Urinary bladder (tissue), 4 donors: ENCODE measurements at places on chromosomes 1 and 21. TPM values are rescaled to one million over a fixed set of nuclear protein-coding genes. Genes with fewer than 3 reads are reported as not detected.

- DNase-seq, result no peak
These were observed at the start of gene GFI1 for GRCh38 chr1:92486251-92487077. Gene GFI1 (minus strand): TSS chr1:92486925. CDS start chr1:92483487, 3,438 bp downstream.

DNA sequence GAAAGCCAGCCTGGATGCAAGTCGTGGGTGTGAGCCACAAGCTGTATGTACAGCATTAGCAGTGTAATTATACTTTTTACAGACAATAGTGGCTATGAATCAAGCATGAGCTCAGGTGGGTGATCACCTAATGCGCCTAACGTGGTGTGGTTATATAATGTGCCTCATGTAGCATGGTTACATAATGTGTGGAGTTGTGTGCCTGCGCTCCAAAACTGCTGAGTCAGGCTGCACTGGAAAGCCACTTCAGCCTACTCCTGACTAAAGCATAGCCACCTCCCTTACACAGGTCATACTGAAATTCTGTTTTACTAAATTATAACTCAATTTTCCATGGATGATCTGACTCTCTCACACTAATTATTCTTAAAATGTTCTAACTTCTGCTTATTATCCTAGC is 69.8 kb downstream of the KCNT2 start:
- no peak for DNase-seq

GRCh38 chr1:171188388-171189266 is 3.5 kb downstream of the FMO2 start:
- DNase-seq, result no peak

GRCh38 chr1:200856716-200857357 is 15.9 kb upstream of the GPR25 start:
- peak; percentile 43 for DNase-seq

DNA sequence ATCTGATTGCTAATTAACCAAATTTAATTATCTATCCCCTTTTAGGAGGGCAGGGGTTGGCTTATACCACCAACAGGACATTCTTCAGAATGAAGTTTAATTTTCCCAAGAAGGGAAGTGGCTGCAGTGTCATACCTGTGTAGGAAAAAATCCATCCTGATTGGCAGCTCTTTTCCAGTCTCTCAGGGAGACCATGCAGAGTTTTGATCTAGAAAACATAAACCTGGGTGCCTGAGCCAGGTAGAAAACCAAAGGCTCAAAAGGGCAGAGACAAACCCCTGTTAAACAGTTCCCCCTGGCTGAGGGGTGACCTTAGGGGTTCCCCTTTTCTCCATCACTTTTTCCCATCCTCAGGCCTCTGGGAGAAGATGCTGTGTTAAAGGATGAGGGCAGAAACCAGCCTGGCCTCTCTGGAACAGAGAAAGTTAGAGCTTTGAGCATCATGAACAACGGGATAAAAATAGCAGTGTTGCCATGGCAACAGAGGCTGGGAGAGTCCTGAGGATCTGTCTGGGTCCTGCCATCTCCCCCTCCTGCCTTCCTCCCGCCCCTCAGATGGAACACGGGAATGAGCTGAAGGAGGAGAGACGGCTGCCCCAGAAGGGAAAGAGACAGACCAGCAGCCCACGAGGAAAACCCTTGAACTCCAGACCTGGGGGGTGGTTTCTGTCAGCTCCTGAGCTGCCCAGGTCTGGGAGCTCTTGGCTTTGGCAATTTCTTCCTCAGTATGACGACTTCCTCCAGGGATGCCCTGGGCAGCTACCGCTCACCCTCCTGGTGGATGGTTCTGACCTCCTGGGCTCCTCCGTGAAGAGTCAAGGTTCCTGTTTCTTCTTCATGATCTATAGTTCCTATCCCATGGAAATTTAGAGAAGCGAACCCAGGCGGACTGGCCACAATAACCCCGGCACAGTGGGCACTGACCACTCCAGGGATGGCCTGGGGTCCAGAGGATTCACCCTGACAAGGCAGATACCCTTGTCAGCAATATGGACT is 14.0 kb upstream of the LEMD1 start:
- no peak for DNase-seq

- no peak for DNase-seq
These were observed 52.6 kb upstream of the JUN start for GRCh38 chr1:58836408-58836807.

- DNase-seq, result no peak
These were observed 91.5 kb downstream of the SSBP3 start for GRCh38 chr1:54314696-54315095.

DNA sequence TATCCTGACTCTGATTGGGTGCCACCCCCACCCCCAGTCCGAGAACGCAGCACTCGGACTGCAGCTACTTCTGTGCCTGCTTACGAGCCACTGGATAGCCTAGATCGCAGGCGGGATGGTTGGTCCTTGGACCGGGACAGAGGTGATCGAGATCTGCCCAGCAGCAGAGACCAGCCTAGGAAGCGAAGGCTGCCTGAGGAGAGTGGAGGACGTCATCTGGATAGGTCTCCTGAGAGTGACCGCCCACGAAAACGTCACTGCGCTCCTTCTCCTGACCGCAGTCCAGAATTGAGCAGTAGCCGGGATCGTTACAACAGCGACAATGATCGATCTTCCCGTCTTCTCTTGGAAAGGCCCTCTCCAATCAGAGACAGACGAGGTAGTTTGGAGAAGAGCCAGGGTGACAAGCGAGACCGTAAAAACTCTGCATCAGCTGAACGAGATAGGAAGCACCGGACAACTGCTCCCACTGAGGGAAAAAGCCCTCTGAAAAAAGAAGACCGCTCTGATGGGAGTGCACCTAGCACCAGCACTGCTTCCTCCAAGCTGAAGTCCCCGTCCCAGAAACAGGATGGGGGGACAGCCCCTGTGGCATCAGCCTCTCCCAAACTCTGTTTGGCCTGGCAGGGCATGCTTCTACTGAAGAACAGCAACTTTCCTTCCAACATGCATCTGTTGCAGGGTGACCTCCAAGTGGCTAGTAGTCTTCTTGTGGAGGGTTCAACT is 2.1 kb downstream of the RBM15 start:
- no peak for DNase-seq

GRCh38 chr1:111184663-111185062 is 15.8 kb downstream of the DENND2D start:
- no peak for DNase-seq

- no peak for DNase-seq
These were observed 78.6 kb downstream of the SYT6 start for GRCh38 chr1:114075105-114075504.

DNA sequence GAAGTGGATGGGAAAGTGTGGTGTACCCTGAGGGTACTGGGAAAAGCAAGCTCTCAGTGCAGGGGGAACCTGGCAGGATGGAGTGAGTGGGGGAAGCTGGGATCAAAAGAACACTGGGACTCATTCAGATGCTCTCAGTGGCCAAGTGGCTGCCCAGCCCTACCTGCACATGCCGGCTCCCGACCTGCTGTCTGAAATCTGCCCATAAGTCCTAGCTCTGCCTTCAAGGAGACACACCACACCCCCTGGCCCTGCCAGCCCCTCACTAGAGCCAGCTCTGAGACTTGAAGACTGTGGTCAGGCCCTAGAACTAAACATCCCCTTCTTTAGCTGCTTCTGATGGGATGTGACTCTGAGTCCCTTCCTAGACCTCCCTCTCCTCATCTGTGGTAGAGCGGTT is 2.2 kb downstream of the TMEM54 start:
- no peak for DNase-seq

Gene KCNN3
- 16.6 TPM for total RNA-seq

Gene MX2
- total RNA-seq, result 10.3 TPM

Gene NBPF4
- not detected for total RNA-seq

Gene SPRR5
- total RNA-seq, result not detected

Gene BARHL2
- not detected for total RNA-seq

Gene REN
- 0.26 TPM for total RNA-seq
